ENCODE measurements at places on chromosomes 5 and 9.

- DNase-seq = no peak
Measured at GRCh38 chr5:136007271-136007670, 21.5 kb upstream of the TGFBI start.

- DNase-seq = no peak
Measured at GRCh38 chr5:84285641-84286637, 98.7 kb downstream of the EDIL3 start.

- DNase-seq = no peak
Measured at GRCh38 chr5:147234239-147234824, 494 bp upstream of the STK32A start.

- no peak for DNase-seq
Measured at GRCh38 chr5:25554077-25554476, 909.3 kb upstream of the CDH10 start.

GRCh38 chr5:113043491-113043931, 66.9 kb downstream of the DCP2 start:
- DNase-seq = no peak

- DNase-seq = no peak
Measured at GRCh38 chr9:14111696-14112095, 202.2 kb downstream of the NFIB start.

GRCh38 chr5:86461169-86461956, 156.4 kb upstream of the COX7C start:
- no peak for DNase-seq

DNA sequence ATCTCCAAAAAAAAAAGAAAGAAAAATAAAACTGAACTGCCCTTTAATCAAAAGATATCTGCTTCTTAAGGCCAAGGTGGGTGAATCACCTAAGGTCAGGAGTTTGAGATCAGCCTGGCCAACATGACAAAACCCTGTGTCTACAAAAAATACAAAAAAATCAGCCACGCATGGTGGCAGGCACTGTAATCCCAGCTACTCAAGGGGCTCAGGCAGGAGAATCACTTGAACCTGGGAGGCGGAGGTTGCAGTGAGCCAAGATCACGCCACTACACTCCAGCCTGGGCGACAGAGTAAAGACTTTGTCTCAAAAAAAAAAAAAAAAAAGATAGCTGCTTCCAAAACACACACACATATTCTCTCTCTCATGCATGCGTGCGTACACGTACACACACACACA, 17.8 kb downstream of the SCAI start:
- no peak for DNase-seq

GRCh38 chr9:109143881-109144562, 23.0 kb downstream of the FRRS1L start:
- DNase-seq = no peak

DNA sequence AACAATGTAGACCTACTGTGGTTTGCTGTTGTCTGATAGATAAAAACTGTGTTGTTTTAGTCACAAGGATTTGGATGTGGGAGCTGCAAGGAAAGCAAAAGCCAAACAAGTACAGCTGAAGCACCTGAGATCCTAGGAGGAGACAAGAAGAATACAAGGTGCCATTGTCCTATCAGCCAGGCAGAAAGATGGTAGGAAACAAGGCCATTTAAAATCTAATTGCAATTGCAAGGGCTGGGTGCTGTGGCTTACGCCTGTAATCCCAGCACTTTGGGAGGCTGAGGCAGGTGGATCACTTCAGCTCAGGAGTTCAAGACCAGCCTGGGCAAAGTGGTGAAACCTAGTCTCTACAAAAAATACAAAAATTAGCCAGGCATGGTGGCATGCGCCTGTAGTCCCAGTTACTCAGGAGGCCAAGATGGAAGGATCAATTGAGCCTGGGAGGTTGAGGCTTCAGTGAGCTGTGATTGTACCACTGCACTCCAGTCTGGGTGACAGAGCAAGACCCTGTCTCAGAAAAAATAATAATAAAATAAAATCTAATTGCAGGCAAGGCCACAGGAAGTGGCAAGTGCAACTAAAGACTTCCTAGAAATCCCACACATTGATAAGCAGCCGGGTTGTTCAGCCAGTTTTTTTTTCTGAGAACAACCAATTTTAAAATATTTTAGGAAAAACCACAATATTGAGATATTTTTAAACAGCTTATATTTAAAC, 22.6 kb downstream of the DOCK8 start:
- no peak for DNase-seq

DNA sequence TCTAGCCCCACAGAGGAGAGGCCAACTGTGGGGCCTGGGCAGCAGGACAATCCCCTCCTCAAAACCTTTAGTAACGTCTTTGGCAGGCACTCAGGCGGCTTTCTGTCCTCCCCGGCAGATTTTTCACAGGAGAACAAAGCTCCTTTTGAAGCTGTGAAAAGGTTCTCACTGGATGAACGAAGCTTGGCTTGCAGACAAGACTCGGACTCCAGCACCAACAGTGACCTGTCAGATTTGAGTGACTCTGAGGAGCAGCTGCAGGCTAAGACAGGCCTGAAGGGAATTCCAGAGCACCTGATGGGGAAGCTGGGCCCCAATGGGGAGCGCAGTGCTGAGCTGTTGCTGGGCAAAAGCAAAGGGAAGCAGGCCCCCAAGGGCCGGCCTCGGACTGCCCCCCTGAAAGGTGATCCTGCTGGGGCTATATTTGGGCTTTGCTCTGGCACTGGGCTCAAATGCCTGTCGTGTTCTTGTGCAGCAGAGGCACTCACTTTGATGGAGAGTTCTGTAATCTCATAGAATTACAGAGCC, 39.4 kb downstream of the KDM3B start:
- DNase-seq = no peak

DNA sequence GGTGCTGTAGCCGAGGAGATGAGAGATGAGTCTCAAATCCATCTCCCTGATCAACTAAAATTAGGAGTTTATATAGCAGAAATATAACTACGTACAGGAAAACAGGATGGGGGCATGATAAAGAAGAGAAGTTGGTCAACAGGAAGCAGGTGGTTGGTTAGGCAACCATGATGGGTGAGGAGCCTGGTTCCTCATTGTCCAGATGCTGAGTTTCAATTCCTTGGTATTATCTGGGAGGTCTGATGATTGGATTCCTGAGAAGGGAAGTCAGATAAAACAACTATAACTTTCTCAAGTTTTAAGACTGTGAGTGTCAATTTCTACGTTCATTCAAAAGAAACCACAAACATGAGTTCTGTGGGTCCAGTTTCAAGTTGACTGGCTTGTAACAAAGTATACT, 323.9 kb downstream of the MTRR start:
- DNase-seq = no peak

- DNase-seq = no peak
Measured at GRCh38 chr5:40655138-40655537, 24.6 kb upstream of the PTGER4 start.

DNA sequence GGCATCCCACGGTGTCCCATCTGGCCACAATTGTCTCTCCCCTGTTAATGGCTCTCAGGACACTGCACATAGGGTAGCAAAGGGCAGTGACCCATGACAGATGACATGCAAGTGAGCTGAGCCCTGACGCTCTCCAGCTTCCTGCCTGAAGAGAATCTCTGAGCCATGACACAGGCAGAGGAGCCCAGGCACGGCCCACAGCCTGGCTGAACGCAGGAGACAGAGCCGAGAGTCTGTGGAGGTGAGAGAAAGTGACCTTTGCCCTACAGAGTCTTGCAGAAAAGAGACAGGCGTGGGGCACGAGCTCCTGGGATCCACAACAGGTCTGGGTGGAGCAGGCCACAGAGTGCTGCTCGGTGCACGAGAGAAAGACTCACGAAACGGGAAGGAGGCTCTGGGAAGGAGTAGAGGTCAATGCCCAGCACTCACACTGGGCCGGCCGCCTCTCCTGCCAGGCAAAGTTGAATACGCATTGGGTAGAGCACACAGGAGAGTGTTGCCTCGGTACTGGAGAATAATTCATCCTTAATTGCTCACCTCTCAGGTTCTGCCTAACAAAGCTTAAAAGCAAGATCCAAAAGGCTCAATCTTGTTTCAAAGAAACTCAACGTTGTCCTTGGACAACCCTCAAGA, 90.3 kb downstream of the MRPL36 start:
- no peak for DNase-seq
